Mesangial cell (primary cell): ENCODE measurements at places on chromosomes 2 and 18. TPM values are rescaled to one million over a fixed set of nuclear protein-coding genes. Genes with fewer than 3 reads are reported as not detected.

ANKRD29 gene
- 0.81 and 5.1 TPM in 2 replicates for total RNA-seq

IL36RN gene
- not detected in 2 replicates for total RNA-seq

KLF7 gene
- total RNA-seq = 24.1 and 26.6 TPM in 2 replicates

FIGN gene
- total RNA-seq = 3.1 and 6.0 TPM in 2 replicates

PTH2R gene
- 2.3 TPM in 1 of 2 replicates, not detected in the other for total RNA-seq

KLHL41 gene
- under 0.01 TPM in 2 replicates for total RNA-seq

DNAJC27 gene
- total RNA-seq = 1.5 and 1.9 TPM in 2 replicates

NCKAP5 gene
- total RNA-seq = 0.25 and 0.98 TPM in 2 replicates

NEU2 gene
- not detected in 2 replicates for total RNA-seq

KLHL30 gene
- 0.16 and 5.5 TPM in 2 replicates for total RNA-seq

OTOS gene
- not detected in 2 replicates for total RNA-seq

TMEM247 gene
- total RNA-seq = not detected in 2 replicates

MERTK gene
- total RNA-seq = 1.3 and 3.7 TPM in 2 replicates

TMEM198 gene
- total RNA-seq = 1.1 and 5.1 TPM in 2 replicates

INPP4A gene
- 16.8 and 20.7 TPM in 2 replicates for total RNA-seq

REG3A gene
- not detected in 2 replicates for total RNA-seq

ARHGEF33 gene
- under 0.01 TPM in 1 of 2 replicates, not detected in the other for total RNA-seq

L3MBTL4 gene
- total RNA-seq = 0.65 and 1.6 TPM in 2 replicates

NYAP2 gene
- total RNA-seq = not detected in 2 replicates

CYP1B1 gene
- total RNA-seq = 6.4 and 48.9 TPM in 2 replicates

GTF2A1L gene
- 0.13 TPM in 1 of 2 replicates, not detected in the other for total RNA-seq

VWC2L gene
- total RNA-seq = not detected in 2 replicates

LYG1 gene
- 0.51 TPM in 1 of 2 replicates, not detected in the other for total RNA-seq

IL18R1 gene
- 0.49 and 0.51 TPM in 2 replicates for total RNA-seq

IDH1 gene
- total RNA-seq = 52.2 and 63.2 TPM in 2 replicates

MC4R gene
- total RNA-seq = 0.13 TPM in 1 of 2 replicates, not detected in the other

IL36A gene
- total RNA-seq = not detected in 2 replicates

POU3F3 gene
- total RNA-seq = 0.98 and 11.3 TPM in 2 replicates

KIF1A gene
- total RNA-seq = 2.6 and 4.9 TPM in 2 replicates

BOLL gene
- total RNA-seq = not detected in 2 replicates

ERICH2 gene
- not detected in 2 replicates for total RNA-seq

CNGA3 gene
- not detected in 2 replicates for total RNA-seq

GYPC gene
- 156 and 164 TPM in 2 replicates for total RNA-seq
